Forelimb muscle (tissue), 1 donor: ENCODE measurements at places on chromosomes 7 and 10. TPM values are rescaled to one million over a fixed set of nuclear protein-coding genes. Genes with fewer than 3 reads are reported as not detected.
A peak's percentile ranks its signal among the peaks of the same experiment; 100 is the strongest.

DNA sequence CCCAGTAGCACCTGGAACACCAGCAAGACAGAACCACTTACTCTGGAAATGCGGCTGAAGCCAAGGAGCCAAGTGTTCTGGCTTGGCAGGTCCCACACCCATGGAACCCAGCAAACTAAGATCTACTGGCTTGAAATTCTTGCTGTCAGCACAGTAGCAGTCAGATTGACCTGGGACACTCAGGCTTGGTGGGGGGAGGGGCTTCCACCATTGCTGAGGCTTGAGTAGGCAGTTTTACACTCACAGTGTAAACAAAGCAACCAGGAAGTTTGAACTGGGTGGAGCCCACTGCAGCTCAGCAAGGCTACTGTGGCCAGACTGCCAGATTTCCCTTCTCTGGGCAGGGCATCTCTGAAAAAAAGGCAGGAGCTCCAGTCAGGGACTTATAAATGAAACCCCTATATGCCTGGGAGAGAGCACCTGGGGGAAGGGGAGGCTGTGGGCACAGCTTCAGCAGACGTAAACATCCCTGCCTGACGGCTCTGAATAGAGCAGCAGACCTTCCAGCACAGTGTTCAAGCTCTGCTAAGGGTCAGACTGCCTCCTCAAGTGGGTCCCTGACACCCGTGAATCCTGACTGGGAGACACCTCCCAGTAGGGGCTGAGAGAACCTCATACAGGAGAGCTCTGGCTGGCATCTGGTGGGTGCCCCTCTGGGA, 121.2 kb downstream of the MTERF1 start:
- DNase-seq = no peak

PHKG1 gene
- 41.5 TPM for polyA plus RNA-seq

PRKG1 gene
- polyA plus RNA-seq = 38.2 TPM

GRCh38 chr7:48299580-48300169, 128.4 kb downstream of the ABCA13 start:
- peak; percentile 34 for DNase-seq

NODAL gene
- 0.46 TPM for polyA plus RNA-seq

GRCh38 chr7:1970895-1971294, 261.9 kb downstream of the MAD1L1 start:
- no peak for DNase-seq

DNA sequence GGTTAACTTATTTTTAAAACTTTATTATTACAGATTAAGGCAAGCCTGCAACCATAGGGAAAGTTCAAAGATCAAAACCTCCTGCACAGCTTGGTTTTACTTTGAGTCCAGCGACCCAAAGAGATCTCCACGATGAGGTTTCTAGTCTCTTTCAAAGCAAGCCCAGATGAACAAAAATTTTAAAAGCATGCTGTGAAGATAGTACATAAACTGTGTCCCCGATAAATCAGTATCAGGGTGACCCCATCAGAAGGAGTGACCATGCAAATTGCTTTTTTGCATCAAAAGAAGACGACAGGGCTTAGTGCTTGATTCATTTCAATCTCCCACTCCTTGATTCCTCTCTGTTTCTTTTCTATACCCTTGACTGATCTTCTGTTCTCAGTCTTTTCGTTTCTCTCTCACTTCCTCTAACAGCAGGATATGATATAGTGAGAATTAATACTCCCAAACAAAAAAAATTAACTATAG, 16.0 kb upstream of the DNTT start:
- DNase-seq = no peak

PIP gene
- polyA plus RNA-seq = not detected

GRCh38 chr10:3631701-3632330, 153.2 kb downstream of the KLF6 start:
- no peak for DNase-seq

BTBD16 gene
- 0.13 TPM for polyA plus RNA-seq

DNA sequence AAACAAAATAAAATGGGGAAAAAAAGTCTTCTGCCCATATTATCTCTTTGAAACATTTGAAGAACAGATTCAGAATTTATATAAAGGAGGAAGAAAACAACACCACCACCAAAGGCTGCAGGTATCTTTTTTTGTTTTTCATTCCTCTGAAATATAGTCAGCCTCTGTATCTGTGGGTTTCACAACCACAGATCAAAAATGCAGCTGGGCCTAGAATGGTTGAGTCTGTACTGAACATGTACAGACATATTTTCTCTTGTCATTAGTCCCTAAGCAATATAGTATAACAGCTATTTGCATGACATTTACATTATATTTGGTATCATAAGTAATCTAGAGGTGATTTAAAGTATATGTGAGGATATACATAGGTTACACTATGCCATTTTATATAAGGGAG, 559.7 kb upstream of the LRRN3 start:
- DNase-seq = no peak

- DNase-seq = no peak
Measured at GRCh38 chr7:50621206-50621605, 56.0 kb upstream of the DDC start.

DNA sequence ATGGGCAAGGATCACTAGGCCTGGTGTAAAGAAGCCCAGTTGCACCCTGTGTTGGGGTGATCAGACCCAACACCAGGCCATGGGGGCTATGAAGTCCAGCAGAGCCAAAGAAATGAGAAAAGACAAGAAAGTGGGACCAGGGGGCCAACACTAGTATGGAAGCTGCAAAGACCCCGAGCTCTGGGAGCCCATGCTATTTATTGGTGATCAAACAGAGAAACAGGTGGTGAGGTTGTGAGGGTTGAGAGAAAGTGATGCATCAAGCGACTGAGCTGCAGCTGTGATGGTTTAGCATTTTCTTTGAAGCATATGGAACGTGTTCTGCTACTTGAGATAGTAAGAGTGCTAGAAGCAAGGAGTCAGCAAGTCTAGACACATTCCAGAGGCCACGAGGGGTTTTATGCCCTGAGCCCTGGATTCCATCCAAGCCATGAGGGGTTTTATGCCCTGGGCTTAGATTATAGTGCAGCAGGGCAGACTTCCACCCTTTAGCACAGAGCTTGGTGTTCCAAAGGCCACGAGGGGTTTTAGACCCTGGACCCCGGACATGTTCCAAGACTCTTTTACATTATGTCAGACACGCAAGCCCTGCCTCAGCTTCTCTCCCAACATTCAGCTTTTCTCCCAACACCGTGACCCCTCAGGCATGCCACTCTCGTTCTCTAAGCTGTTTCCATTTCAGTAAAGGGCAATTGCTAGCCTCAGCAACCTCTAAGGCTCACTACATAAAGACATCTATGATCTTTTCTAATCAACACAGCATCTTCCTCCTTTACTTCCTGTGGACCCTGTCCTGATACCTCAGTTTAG, 43.1 kb upstream of the GPAM start:
- no peak for DNase-seq

GRCh38 chr7:17121671-17122070, 176.8 kb upstream of the AHR start:
- DNase-seq = no peak

GRCh38 chr10:12420530-12421120, 71.3 kb downstream of the CAMK1D start:
- no peak for DNase-seq

OGDH gene
- 61.2 TPM for polyA plus RNA-seq

GRCh38 chr10:49549640-49550346, 10.9 kb upstream of the ERCC6 start:
- DNase-seq = no peak

PITX3 gene
- polyA plus RNA-seq = 24.1 TPM

DNA sequence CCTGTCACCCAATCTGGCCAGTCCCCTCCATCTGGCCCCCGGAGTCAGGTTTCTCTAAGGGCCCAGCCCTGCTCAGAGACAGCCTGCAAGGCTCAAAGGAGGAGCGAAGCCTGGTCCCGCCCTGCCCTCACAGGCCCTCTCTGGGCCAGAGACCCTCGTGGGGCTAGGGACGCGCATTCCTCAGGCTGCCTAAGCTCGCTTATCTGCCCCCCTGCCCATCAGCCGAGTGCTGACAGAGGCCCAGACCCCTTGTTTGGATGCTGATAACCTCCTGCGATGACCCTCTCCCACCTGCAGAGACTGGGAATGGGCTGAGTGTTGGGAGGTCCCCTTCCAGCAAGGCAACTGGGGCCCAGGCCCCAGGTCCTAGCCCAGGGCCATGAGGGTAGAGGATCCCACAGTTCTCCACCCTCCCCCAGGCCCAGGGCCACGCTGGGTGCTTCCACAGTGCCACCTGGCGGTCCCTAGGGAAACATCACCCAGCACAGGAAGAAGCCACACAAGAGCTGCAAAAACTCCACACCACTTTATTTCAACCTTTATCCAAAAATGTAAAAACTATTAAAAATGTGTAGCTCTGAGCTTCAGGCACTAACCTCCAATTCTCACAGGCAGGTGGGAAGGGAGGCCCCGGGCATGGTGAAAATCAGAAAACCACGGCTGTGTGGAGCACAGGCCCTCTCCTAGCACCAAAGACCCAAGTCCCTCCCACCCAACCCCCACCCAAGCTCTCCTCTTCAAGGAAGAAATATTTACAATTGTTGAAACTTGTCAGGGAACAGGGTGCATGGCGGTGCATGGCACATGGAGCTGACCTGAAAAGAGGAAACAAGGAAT, 2.2 kb downstream of the NPM3 start:
- DNase-seq = no peak

- no peak for DNase-seq
Measured at GRCh38 chr7:99287779-99288534, 15.3 kb downstream of the MYH16 start.

GRCh38 chr10:93199191-93199751, 125.6 kb downstream of the CYP26A1 start:
- peak; percentile 57 for DNase-seq

FAM13C gene
- polyA plus RNA-seq = 27.4 TPM

DNA sequence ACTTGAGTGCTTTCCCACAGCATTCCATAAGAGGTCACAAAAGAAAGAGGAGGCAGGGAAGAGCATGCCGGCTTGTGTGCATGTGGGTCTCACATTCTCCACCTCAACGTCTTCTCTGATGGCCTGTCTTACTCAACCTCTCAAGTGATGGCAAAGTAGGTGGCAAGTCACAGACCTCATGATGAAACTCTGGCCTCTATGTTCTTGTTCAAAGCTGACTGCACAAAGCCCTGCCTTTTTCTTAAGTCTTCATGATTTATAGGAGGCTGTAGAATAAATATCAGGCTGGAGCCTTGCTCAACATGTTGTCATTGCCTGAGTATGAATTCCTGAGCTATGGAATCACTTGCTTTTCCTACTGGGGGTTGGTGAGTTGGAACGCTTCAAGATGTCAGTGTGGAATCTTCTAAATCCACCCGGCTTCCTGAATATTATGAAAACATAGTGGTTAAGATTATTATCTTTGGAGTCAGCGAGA, 213.6 kb upstream of the INHBA start:
- peak; percentile 35 for DNase-seq

PTN gene
- polyA plus RNA-seq = 44.9 TPM

DNA sequence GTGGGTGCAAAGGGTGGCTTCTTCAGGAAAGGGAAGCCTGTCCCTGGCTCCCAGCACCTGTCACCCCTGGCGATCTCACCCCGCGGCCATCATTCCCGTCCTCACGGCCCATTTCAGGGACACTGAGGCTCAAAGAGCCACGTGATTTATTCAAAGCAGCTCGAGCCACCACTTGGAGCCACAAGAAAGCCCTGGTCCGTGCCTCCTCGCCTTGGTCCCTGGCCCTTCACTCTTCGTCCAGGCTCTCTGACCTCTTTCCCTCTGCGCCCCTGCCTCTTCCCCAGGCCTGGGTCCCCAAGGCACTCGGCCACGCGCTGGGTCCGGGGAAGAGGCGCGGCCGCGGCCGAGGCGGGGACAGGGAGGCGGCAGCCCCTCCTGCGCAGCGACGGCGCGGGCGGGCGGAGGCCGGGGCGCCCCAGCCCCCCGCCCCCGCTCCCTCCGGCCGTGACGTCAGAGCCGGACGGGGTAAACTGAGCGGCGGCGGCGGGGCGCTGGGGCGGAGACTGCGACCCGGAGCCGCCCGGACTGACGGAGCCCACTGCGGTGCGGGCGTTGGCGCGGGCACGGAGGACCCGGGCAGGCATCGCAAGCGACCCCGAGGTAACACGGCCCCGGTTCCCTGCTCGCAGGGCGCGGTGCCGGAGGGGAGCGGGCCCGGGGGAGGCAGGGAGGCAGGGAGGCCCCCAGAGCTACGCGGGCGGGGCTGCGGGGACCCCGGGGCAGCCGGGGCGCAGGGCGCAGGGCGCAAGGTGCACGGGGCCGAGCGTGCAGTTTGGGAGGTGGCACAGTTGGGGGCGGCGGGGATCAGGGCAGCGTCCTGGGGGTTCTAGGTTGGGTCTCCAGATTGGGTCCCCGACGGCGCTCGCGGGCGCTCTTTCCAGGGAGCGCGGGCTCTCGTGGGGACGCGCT, at the start of gene SLC18A2:
Gene SLC18A2 (plus strand): TSS at position 494 of the 909 bp plus-strand sequence. CDS start 580 bp downstream, outside the sequence.
- DNase-seq = no peak

- DNase-seq = no peak
Measured at GRCh38 chr10:55215699-55216098, 414.7 kb upstream of the PCDH15 start.

GRCh38 chr7:35792472-35792871, 8.4 kb upstream of the SEPTIN7 start:
- DNase-seq = no peak

- no peak for DNase-seq
Measured at GRCh38 chr10:8453587-8453986, 399.1 kb downstream of the GATA3 start.

- DNase-seq = no peak
Measured at GRCh38 chr10:7264313-7264756, 146.5 kb downstream of the SFMBT2 start.

DNA sequence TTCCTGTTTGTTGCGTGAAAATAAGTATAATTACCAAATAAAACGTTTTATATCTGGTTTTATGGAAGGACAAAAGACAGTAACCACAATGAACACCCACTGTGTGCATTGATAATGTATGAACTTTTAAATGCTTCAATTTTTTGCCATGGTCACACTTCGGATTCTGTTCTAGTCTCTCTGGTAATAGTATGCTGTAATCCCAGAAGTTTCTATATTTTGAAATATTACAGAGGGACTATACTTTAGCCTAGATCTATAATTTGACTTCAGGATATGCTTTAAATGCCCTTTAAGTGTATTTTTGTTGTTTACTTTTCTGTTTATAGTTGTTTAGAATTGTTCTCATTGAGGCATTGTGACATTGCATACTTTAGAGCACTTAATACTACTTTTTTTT, 1.5 kb downstream of the ZNF518A start:
- no peak for DNase-seq

DNA sequence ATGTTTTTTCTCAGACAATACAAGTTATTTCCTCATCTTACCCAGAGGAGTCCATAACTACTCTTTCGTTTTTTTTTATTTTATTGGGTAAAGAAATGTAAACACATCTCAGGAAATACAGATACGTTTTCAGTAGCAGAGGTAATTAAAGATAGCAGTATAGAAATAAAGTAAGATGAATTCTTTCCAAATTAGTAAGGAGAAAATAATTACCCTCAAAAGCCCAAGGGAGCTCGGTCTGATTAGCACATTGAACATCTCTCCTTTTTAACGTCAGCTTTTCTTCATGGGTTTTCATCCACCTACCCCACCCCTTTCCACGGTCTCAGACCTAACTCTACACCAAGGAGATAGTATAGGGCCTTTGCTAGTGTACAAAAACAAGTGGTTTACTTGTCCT, 294.2 kb downstream of the GRID1 start:
- DNase-seq = no peak

C7orf33 gene
- polyA plus RNA-seq = 1.1 TPM

GRCh38 chr10:44311563-44312051, 73.3 kb downstream of the CXCL12 start:
- no peak for DNase-seq

GRCh38 chr10:85317827-85318226, 989.4 kb downstream of the CCSER2 start:
- DNase-seq = no peak

VCL gene
- 138 TPM for polyA plus RNA-seq

- DNase-seq = no peak
Measured at GRCh38 chr7:93407239-93407638, 167.3 kb downstream of the CALCR start.

- DNase-seq = no peak
Measured at GRCh38 chr10:31723106-31723750, 205.4 kb downstream of the ARHGAP12 start.

TUBAL3 gene
- 0.20 TPM for polyA plus RNA-seq
